ENCODE measurements at places on chromosomes 1 and 21. TPM values are rescaled to one million over a fixed set of nuclear protein-coding genes. Genes with fewer than 3 reads are reported as not detected.

The LCE1F gene
- polyA plus RNA-seq = not detected

The RRP15 gene
- polyA plus RNA-seq = 27.4 TPM

DNA sequence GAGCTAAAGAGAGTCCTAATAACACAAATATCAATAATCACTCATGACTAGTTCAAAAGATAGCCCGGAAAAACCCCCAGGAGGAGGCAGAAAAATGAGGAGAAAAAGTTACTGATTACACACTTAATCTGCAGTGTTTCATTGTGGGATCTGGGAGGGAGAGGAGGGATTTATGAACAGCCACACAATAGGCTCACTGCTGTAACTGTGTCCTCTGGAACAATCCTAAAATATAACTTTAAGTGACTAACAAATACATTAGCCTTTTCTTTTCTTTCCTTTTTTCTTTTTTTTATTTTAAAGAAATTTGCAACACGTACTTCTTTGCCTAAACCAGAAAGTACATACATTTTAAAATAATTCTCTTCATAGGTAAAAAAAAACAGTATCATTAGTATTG, 106.3 kb upstream of the LBR start:
- DNase-seq = no peak

DNA sequence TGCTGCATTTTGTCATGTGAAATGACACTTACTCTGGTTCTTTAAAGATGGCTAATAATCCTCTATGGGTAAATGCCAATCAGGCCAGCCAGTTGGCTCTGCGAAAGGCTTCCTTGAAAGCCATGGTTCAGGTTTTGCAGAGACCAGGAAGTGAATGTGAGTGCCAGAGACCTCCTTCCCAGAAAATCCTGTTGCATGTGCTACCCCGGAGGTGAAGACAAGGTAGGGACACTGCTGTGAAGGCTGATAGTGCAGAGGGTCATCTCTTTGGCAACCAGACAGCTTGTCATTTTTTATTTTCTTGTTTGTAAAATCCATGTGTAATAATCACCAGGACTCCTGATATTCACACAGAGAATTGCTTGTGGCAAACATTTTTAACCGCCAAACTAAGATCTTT, 18.7 kb downstream of the LRRC8D start:
- no peak for DNase-seq

DNA sequence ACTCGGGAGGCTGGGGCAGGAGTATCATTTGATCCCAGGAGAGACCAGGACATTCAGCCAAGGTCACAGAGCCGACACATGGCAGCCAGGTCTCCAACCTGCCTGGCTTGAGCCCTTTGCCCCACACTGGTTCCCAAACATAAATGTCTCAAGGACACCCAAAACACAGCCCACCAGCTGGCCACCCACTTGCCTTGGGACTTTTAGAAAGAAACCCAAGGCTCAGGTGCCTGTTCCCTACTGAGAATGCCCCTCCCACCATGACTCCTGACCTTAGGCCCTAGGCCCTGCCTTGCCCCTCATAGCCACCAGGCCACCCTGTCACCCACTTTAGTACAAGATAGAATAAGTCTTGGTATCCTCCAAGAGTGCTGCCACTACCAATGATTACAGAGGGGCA, 41.9 kb upstream of the LRP8 start:
- DNase-seq = no peak

DNA sequence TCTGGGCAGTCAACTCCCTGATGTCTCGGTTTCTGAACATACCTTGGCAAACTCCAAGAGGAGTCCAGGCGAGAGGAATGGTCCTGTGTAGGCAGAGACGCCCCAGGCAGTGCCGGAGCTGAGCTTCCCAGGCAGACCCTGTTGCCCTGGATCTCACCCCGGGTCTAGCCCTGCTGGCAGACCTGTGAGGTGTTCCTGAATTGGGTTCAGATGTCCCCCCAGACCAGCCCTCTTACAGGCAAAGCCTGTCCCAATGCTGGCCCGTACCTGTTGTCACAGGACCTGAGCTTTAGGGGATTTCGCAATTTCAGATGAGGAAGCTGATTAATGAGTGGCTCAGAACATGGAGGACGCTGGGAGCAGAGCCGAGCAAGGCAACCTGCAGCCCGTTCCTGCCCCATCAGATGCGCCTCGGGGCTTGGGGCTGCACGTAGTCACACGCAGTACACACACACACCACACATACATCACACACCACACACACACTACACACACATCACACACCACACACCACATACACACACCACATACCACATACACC, 38.5 kb upstream of the PDE9A start:
- DNase-seq = no peak

DNA sequence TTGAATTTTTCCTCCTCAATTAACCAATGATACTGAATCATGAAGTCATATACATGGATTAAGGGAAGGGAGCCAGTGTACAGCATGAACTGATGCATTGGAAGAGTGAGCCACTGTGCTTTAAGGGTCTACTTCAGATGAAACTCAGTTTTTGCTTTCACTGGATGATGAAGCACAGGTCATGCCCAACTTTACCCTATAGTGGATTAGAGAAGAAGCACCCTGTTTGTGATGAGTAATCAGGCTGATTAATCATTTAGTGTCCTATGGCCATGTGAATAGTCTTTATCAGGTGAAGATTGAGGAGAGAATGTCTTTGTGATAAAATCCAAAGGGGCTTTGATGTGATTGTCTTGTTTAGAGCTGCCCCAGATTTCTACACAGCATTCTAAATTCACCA, 24.7 kb upstream of the LAMC1 start:
- no peak for DNase-seq

DNA sequence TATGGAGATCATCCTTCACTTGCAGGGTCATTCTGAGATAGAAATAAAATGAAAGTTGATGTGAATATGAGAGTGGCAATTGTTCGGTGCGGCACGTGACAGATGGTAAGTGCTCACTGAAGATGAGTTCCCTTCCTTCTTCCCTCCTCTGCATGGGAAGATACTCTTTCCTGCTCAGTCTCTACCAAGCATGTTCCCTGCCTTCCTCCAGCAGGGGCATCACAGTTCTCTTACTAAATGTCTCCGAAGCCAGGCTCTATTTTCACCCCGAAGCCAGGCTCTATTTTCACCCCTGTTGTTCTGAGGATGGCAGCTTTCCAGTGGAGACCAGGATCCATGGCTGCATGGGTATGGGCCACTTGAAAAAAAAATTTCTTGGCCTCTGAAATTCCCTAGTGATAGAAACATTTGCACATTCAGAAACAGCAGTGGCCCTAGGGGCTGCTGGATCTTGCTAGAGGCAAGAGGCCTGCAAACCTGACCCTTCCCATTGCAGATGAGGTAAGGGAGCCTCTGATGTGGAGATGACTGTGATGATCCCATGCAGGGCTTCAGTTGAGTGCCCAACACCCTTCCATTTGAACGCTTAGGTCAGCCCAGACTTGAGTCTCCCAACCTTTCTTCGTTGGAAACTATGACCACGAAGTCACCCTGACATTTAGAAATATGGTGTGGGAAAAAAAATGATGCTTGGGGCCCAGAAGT, 123.7 kb upstream of the HMGB4 start:
- no peak for DNase-seq

- no peak for DNase-seq
Measured at GRCh38 chr21:20949884-20950283, 48.3 kb upstream of the NCAM2 start.
